ENCODE measurements at places on chromosomes 4 and X.

DNA sequence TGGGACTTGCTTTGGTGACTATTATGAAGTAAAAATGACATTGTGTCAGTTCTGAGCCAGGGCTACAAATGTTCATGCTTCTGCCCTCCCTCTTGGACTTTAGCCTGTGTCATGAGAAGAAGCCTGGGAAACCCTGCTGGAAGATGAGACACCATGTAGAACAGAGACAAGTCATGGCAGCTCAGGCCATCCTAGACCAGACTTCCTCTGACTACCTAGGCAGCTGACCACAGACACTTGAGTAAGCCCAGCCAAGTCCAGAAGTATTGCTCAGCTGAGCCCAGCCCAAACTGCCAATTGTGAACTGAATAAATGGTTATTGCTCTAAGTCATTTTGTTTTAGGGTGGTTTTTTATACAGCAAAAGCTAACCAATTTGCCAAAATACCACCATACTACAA is 467.6 kb upstream of the CNKSR2 start:
- peak; percentile 33 for DNase-seq

- no peak for DNase-seq
Measured at GRCh38 chr4:172898715-172899114, 269.9 kb upstream of the GALNT7 start.

- DNase-seq, result no peak
Measured at GRCh38 chr4:54572152-54572542, 85.6 kb upstream of the KIT start.

DNA sequence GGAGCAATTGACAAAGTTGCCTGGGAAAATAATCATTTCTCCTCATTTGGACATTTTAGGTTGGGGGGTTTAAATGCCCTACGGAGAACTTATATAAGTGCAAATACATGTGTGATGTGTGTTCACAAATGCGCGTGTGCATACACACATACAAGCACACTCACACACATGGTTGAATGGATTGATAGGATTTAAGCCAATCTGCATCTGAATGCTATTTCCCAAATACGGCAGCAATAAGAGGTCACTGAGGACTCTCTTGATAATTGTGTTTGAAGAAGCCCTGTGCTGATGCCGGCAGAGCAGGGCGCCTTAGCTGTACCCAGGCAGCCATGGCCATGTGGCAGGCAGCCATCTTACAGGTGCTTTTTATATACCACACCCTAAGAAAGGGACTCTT is 165.3 kb upstream of the LEF1 start:
- DNase-seq, result no peak

DNA sequence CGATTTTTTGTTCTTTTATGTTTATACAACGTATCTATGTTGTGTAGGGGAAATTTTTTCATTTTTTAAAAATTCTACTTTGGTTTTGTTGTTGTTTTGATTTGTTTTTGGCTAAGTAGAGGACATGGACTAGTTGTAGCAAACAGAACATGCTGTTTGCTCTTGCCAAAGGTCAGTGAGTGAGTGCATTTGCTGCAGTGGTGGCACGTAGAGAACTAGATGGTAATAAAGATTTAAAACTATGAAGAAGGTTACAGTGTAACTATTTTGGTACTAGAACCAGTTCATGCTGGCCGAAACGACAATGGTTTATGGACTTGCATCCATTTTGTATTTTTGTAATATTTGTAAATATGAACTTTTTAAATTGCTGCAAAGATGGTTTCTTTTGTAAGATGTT is 1.9 kb upstream of the SCML1 start:
- DNase-seq, result no peak

DNA sequence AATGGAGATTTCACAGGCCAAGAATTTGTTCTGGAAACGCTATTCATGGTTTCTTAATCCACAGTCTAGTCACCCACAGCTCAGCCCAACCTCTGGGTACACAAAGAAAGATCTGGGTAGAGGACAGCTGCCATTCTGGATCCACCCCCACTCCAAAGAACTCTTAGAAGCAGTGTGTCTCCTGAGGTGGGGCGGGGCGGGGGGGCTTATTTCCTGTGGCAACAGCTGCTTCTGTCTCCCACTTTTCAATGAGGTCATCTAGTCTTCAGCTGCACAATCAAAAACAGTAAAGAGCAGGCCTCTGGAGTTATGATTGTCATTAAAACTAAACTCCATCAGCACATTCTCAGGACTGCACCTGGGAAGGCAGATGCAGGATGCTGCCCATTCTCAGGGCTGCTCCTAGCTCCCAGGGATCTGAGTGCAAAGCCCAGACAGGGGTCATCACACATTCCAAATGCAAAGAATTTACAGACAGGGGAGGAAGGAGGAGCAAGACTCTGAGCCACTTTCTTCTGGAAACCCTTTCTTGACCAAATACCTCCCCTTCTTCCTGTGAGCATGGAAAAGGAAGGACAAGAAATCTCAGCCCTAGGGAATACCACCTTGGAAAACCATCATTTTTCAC is 207.3 kb downstream of the HS6ST2 start:
- DNase-seq, result no peak

- no peak for DNase-seq
Measured at GRCh38 chr4:82124932-82125786, 248.6 kb downstream of the HNRNPD start.

GRCh38 chr4:115575851-115576250 is 462.4 kb upstream of the NDST4 start:
- no peak for DNase-seq

DNA sequence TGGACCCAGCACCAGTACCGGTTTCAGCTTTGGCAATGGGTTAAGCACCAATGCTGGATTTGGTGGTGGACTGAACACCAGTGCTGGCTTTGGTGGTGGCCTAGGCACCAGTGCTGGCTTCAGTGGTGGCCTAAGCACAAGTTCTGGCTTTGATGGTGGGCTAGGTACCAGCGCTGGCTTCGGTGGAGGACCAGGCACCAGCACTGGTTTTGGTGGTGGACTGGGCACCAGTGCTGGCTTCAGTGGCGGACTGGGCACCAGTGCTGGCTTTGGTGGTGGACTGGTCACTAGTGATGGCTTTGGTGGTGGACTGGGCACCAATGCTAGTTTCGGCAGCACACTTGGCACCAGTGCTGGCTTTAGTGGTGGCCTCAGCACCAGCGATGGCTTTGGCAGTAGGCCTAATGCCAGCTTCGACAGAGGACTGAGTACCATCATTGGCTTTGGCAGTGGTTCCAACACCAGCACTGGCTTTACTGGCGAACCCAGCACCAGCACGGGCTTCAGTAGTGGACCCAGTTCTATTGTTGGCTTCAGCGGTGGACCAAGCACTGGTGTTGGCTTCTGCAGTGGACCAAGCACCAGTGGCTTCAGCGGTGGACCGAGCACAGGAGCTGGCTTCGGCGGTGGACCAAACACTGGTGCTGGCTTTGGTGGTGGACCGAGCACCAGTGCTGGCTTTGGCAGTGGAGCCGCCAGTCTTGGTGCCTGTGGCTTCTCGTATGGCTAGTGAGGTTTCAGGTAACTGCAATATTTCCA is 9.8 kb downstream of the TRO start:
- no peak for DNase-seq

DNA sequence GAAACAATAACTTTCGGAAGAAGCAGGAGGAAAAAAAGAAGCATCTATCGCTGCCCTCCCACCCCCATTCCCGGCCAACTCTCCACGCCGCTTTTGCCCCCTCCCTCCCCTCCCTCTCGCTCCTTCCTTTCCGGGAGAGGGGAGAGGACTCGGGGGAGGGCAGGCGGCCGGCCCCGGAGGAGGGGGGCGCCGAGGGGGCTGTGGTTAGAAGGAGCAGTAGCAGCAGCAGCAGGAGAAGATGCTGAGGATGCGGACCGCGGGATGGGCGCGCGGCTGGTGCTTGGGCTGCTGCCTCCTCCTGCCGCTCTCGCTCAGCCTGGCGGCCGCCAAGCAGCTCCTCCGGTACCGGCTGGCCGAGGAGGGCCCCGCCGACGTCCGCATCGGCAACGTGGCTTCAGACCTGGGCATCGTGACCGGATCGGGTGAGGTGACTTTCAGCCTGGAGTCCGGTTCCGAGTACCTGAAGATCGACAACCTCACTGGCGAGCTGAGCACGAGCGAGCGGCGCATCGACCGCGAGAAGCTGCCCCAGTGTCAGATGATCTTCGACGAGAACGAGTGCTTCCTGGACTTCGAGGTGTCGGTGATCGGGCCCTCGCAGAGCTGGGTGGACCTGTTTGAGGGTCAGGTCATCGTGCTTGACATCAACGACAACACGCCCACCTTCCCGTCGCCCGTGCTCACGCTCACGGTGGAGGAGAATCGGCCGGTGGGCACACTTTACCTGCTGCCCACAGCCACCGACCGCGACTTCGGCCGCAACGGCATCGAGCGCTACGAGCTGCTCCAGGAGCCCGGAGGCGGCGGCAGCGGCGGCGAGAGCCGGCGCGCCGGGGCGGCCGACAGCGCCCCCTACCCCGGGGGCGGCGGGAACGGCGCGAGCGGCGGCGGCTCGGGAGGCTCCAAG is 1.3 kb downstream of the PCDH7 start:
- DNase-seq, result no peak

- no peak for DNase-seq
Measured at GRCh38 chr4:130309221-130309620, 1213.3 kb downstream of the C4orf33 start.

DNA sequence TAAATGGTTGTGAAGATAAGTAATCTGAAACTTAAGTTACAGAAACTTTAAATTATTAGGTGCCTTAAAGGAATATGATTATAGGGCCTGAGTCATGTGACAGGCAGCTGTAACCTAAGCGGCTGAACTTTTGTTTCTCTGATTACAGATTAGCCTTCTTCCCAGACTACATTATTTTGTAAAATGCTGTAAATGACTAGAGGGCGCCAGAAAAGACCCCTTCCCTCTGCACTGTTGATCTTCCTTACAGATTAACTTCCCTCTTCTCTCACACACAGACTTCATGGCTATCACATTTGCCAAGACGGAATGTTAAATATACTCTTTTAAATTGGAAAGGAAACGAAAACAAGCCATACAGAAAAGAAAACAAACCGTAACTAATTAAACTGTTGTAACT is 96.6 kb downstream of the EVC2 start:
- peak; percentile 4 for DNase-seq

- DNase-seq, result no peak
Measured at GRCh38 chr4:84907145-84907544, 59.3 kb downstream of the WDFY3 start.

- no peak for DNase-seq
Measured at GRCh38 chr4:172652369-172652768, 516.2 kb upstream of the GALNT7 start.

DNA sequence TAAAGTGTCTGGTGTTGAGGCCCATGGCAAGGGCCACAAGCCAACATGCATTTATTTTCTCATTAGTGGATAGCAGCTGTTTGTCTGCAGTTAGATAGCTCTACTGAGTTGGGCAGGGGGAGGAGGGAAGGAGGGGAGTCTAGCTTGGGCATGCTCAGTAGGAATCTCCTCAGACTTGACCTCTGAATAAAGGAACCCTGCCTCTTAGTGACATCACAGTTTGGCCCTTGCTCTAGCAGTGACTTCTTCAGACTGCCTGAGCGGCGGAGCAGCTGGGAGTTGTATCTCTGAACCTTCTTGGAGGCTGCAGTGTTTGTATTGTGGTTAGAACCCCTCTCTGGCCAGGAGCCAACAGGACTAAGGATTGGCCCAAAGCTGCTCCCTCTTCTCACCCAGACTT is 57.4 kb downstream of the BCORL1 start:
- DNase-seq, result no peak

DNA sequence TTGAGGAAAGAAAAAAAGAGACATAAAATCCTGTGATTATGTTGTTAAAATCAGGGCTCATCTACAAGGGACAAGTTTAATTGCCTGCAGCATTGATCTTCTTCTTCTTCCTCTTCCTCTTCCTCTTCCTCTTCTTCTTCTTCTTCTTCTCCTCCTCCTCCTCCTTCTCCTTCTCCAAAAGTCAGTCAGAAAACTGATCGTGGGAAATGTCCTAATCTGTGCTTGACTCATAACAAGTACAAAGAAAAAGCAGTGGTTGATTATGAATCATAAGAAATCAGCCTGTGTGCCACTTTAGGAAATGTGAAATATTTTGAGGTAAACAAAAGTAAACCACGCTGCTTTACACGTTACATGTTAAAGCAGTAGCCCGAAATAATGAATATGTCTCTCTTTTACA is 2.7 kb upstream of the ATP10D start:
- DNase-seq, result peak; percentile 73

DNA sequence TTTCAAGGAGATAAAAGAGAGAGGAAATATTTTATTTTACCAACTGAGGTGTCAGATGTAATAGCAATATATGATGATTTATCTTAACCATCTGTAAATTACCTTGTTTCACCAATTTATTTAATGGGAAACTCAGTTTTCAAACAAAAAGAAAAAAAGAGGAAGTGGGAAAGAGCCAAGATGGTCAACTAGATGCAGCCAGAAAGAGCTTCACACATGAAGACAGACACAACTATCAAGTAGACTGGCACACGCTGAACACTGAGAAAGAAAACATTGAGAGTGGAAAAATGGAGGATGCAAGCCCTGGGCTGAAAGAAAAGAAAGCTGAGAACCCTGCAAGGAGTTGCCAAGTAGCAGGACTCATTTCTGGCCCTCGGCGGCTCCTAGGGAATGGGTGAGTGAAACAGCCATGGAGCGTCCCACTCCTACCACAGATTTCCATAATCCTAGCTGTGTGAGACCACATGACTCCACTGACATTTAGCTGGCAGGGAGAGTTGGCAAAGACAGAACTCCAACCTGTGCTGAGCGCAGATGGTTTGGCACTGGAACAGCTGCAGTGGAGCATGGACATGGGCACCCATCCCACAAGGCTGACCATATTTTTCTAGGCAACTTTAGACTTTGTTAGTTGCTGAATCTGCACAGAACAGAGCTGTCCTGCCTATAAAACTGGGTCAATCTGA is 409.3 kb downstream of the FAM47B start:
- no peak for DNase-seq

- no peak for DNase-seq
Measured at GRCh38 chrX:65610040-65610439, 57.4 kb upstream of the MSN start.

DNA sequence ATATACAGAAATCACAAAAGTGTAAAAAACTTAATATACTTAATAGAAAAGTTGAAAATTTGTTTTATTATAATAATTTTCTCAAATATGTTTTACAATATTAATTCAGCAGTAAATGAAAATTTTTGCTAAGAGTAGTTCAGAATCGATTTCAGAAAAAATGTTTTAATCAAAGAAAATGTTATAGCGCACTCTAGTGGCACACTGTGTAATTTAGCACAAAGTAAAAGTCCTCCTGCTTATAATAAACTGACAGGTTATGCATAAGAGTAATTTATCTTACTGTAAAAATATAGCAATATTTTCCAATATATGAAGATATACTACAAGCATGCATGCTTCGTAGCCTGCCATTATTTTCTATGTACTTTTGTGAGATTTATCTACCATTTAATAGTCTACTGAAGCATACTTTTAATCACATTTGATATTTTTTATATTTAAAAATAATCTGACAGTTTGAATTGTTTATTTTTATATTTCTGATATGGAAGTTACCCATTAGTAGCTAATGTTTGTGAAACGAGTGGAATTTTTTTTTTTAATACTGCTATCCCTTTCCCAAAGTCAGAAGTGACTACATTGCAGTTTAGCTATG is 217.9 kb upstream of the KLHL4 start:
- DNase-seq, result no peak

DNA sequence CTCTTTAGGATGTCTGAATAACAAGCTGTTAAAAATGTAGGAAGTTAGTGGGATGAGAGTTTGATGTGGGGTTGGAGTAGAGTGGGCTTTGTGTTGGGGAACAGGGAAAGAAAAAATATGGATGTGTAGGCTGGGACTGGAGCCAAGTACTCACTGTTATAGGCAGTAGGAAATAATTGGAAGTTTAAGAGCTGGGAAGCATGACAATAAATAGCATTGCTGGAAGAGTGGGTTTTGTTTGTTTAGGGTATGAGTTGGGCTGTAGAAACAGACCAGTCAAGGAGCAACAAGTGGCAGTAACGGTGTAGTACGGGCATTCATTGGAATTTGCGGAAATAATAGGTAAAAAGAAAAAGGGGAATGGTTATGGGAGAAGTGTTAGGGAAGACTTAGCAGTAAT is 81.6 kb downstream of the KDM6A start:
- DNase-seq, result no peak

All from brain microvascular endothelial cell (primary cell).